ENCODE measurements at places on chromosomes 12 and 14.
A peak's percentile ranks its signal among the peaks of the same experiment; 100 is the strongest.

DNA sequence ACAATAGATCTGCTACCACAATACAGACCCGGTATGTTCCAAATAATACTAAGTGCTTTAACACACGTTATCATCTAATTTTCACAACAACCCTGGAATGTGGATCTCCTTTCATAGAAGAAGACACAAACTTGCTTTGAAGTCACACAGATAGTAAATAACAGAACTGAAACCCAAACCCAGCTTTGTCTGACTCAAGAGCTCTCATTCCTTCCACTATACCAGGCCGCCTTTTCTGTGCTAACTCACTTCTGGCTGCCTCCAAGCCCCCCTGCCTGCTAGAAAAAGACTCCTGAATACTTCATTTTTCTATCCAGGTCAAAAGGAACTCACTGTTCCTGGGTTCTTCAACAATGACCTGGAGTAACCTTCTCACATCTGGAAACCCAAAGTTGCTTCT is 37.8 kb downstream of the PRPF40B start:
- no peak for DNase-seq

- DNase-seq, result peak; percentile 68
These were observed 129.0 kb upstream of the MED13L start for GRCh38 chr12:116406529-116406928.

DNA sequence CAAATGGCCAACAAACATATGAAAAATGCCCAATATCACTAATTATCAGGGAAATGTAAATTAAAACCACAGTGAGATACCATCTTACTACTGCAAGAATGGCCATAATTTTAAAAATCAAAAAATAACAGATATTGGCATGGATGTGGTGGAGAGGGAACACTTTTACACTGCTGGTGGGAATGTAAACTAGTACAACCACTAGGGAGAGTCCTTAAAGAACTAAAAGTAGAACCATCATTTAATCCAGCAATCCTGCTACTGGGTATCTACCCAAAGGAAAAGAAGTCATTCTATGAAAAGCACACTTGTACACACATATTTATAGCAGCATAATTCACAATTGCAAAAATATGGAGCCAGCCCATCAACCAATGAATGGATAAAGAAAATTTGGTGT is 459.7 kb downstream of the GXYLT1 start:
- DNase-seq, result no peak

- no peak for DNase-seq
These were observed 2.5 kb upstream of the C1QL4 start for GRCh38 chr12:49339464-49339861.

DNA sequence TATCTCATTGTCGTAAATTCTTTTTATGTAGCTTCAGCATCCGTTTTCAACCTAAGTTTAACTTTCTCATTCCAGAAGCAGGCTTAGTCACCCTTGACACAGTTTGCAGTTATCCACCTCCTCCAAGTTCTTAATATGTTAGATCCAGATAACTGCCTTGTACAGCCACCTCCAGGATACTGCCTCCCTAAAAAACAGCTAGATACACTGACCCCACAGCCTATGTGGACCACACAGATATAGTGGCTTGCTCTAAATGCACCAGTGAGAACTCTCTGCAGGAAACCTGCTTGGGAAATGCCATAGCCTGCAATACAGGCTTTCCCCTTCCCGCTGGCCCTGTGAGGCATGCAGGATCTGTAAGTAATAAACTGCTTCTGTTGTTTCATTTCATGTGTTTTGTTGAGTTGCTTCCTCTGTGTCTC is 11.1 kb upstream of the RTL1 start:
- DNase-seq, result no peak

GRCh38 chr12:124497039-124497438 is 70.4 kb downstream of the NCOR2 start:
- no peak for DNase-seq

GRCh38 chr14:69586404-69586803 is 11.7 kb upstream of the CCDC177 start:
- DNase-seq, result no peak

Data from AG09319 (cell line).